Inflammatory macrophage (primary cell): ENCODE measurements at places on chromosomes 6 and 20.
A peak's percentile ranks its signal among the peaks of the same experiment; 100 is the strongest.

DNA sequence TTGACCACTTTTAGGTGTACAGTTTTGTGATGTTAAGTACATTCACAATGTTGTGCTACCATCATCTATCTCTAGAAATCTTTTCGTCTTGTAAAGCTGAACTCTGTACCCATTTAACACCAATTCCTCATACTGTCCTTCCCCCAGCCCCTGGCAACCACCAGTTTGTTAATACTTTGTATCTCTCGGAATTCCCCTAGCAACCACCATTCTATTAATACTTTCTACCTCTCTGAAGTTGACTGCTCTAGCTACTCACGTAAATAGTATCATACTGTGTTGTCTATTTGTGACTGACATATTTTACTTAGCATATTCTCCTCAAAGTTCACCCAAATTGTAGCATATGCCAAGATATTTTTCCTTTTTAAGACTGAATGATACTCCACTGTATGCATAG, 82.3 kb upstream of the CLDN20 start:
- DNase-seq, result no peak

- no peak for DNase-seq
These were observed 1113.1 kb upstream of the CITED2 start for GRCh38 chr6:140487586-140487985.

DNA sequence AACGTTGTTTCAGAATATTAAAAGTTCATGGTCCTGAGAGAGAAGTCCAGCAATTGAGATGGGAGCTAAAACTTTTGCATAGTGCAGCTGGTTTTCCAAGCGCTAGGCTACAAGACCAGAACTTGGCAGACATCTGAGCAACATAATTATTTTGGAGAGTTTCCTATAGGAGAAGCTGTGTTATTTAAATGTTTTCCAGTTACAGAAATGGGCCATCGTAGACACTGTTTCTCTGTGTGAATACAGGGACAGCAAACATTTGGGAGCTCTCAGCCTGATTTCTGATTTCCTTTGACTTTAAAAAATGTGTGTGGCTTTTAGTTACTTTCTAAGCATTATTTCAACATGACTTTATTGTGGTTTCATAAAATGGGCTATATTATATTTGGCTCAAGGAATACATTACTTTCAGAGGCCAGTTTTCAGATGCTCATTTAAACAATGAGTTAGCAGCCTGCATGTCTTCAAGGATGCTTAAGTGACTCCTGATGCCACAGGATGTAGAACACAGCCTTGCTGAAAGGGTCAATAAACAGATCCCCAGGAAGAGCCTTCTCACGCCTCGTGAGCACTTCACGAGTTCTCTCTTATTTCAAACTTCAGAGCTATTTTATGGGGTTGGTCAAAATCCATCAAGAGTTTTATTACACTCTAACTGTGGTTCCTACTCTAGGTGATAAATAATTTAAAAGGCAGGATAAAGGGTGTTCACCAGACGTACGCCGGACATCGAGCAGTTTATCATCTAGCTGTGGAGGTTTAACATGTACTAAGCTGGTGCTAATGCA, 193.8 kb downstream of the SMOC2 start:
- no peak for DNase-seq

GRCh38 chr6:67952121-67952520, 683.0 kb upstream of the ADGRB3 start:
- no peak for DNase-seq

DNA sequence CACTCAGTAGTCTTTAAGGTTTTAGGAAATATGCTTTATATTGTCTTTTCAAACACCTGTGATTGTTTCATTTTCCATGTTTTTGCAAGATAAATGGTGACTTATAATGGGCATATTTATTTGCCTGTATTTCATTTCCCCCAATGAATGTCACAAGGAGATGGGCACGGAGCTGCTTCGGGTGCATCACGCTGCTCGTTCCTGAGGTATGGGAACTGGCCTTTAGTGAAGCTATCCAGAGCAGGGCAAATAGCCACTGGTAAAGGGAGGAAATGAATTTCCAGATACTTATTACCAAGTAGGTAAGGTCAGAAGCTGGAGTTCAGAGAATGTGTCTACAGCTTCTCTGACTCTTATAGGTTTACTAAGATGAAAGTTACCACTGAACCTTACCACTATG, 3.7 kb downstream of the POU3F2 start:
- DNase-seq, result no peak

GRCh38 chr6:142845624-142846458, 99.1 kb downstream of the HIVEP2 start:
- no peak for DNase-seq

DNA sequence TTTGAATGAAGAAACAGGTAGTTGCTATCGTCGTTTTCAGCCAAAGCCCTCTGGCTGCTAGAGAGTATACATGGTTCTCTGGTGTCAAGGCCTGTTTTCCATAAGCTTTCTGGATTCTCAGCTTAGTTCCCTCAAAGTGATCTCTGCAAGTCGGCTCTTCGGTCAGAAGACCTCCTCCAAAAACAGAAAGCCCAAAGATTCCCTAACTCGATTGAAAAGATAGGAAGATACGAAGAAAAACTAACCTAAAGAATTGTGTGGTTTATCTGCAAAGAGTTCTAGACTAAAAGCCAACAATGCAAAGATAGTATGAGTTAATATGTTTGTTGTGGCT, 545 bp upstream of the ASCC3 start:
- no peak for DNase-seq

DNA sequence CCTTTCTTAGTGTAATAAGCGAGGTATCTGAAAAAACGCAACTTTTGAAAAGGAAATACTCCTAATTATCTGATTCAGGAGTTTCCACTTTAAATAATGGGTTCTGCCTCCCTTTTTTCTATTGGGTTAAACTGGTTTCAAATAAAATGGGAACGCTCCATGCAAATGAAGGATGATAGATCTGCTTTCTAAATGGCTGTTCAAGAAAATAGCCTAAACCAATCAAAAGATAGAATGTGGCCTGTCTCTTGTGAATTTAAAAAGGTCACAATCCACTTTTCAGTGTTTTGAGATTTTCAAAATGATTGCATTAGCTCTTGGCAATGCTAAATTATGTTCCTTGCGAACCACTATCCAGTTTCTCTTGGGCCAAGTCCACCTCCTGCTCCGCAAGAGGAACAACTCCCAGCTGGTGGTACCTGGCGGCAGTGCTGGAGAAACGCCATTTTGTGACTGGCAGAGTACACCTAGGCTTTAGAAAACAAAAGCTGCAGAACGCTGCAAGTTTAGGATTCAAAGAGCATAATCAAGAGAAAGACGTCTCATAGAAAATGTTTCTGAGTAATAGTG, 56.7 kb downstream of the TRIM38 start:
- DNase-seq, result no peak

- no peak for DNase-seq
These were observed 419.2 kb upstream of the MMS22L start for GRCh38 chr6:97702248-97702647.

- no peak for DNase-seq
These were observed 928.3 kb upstream of the FLRT3 start for GRCh38 chr20:15265581-15266309.

DNA sequence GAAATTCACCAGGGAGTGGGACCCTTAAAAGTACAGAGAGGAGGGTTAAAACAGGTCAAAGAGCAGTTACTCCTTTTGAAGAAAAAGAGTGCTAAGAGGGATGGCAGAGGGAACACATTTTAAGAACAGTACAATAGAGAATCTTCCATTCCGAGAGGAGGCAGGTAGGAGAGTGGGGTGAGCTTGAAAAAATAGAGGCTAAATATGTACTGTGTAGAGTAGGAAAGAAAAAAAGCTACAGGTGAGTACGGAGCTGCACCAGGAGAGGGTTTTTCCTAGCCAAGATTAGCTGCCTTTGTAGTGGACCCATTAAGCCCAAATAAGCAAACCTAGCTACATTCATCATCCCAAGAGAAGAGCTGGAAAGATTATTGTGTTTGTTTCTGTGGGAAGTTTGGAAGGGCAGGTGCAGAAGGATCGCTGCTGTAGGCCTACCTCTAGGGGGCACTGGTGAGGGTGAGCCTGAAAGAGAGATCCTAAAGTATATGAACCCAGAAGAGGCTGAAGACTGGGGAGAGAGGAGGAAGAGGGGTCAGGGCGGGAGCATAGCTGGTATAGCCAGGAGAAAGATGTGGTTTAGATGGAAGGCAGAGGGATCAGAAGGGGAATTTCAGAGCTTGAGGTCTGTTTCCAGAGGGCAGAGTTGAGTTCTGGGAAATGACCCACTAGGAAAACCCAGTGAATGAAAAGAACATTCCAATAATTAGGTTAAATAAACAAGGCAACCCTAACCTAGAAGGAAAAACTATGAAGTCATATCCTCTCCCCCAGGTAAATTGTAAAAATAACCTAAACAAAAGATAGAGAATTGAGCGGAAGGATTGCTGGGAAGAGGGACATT, 50.2 kb upstream of the HINT3 start:
- peak; percentile 39 for DNase-seq

DNA sequence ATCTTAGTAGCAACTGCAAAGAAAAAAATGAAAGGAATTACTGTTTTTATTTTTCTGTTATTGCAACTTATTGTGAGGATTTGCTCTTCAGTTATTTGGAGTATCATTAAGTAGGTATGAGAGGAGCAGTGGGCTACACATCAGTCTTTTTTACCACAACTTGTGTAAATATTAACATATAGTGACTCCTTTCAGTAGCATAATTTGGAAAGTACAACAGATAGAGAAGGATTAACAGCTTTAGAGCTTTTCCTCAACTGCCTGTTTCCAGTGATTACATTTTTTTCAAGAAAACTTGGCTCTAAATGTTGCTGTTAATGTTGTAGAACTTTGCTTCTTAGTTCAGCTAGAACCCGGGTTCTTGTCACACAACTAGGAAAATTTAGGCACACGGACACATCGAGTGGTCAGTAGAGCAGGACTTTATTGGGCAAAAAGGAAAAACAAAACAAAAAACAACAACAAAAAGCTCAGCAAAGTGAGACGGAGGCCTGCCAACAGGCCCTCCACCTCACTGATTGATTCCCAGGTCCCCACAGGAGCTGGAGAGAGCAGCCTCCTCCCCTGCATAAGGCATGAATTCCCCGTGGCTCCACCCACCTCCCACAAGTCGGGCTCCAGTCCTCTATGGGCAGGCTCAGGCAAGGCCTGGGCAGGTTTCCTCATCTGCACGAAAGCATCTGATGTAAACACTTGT, 75.1 kb downstream of the ADGRG6 start:
- DNase-seq, result no peak

DNA sequence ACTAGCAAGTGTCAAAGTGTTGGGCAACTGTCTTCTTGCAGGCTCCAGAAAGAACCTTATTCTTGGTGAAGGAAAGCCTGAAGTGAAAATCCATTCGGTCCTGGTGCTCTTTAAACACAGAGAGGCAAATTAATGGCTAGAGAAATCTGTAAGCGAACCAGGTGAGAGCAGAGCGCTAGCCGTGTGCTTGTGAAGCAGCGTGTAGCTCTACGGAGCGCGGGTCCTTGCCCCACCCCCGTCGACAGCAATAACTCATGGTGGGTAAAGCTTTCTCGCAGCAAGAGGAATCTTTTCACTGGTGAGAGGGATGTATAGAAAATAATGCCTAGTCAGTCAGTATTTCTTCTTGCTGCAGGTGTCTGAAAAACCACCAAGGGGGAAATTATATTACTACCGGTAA, 37.0 kb upstream of the EMILIN3 start:
- no peak for DNase-seq
